ENCODE measurements at places on chromosomes 2 and 18. TPM values are rescaled to one million over a fixed set of nuclear protein-coding genes. Genes with fewer than 3 reads are reported as not detected.

Gene FBXO41
- 6.7 TPM for total RNA-seq

Gene CMPK2
- total RNA-seq, result 0.50 TPM

Gene ST8SIA3
- not detected for total RNA-seq

Gene LHCGR
- not detected for total RNA-seq

Gene CD8B2
- total RNA-seq, result not detected

Gene TXNDC2
- not detected for total RNA-seq

Gene C2orf15
- total RNA-seq, result 0.59 TPM

Gene PLEKHH2
- 2.8 TPM for total RNA-seq

Gene CAPN14
- 0.17 TPM for total RNA-seq

Gene SPP2
- not detected for total RNA-seq

Gene SCN9A
- total RNA-seq, result 1.3 TPM

Gene PRSS56
- total RNA-seq, result not detected

All from mammary epithelial cell (primary cell).